Muscle of arm (tissue), 14 donors: ENCODE measurements at places on chromosomes 6 and 20. TPM values are rescaled to one million over a fixed set of nuclear protein-coding genes. Genes with fewer than 3 reads are reported as not detected.

SYNDIG1 gene
- 4.0 TPM for polyA plus RNA-seq

TOX2 gene
- polyA plus RNA-seq, result 9.8 TPM

UBD gene
- not detected for polyA plus RNA-seq

- no peak for DNase-seq
Measured at GRCh38 chr6:15433511-15433861, 187.6 kb downstream of the JARID2 start.

- no peak for DNase-seq
Measured at GRCh38 chr6:50451826-50452400, 261.4 kb upstream of the TFAP2D start.

- no peak for DNase-seq
Measured at GRCh38 chr20:50301165-50301564, 110.5 kb downstream of the CEBPB start.

DNA sequence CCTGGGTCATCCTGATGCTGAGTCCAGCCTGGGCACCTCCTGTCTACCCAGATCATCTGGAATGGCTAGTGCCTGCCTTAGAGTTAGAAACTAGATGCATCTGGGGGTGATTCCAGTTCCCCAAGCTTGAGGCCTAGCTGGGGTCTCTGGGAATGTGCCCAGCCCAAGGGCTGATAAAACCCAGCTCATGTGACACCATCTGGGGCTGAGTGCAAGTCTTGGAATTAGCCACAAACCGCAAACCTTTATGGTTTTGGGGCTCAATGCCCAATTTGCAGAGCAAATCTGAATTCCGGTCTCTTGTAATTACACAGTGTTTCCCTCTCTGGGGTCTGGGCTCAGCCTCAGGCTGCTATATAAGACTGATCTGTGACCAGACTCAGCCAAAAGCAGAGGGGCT lies at the start of gene BPIFB4:
BPIFB4 (plus strand) TSS at position 385 of the 400 bp plus-strand sequence. CDS start 1,884 bp downstream, outside the sequence.
- no peak for DNase-seq

DNA sequence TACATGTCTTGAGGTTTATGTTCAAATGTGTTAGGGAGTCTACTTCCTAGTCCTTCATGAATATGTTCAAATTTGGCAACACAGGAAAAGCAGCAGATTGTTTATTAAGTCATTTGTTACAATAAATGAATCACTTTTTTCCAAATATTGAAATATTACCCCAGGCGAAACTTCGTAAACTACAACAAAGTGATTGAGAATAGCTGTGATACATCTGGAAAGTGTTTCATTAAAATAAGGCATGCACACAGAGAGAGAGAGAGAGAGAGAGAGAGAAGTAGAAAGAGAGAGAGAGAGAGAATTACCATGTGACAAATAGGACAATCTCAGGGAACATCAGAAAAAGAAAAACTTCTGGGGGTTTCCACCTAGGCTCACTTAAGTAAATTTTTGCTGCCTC lies 363.1 kb upstream of the PTCHD4 start:
- DNase-seq, result no peak

DNA sequence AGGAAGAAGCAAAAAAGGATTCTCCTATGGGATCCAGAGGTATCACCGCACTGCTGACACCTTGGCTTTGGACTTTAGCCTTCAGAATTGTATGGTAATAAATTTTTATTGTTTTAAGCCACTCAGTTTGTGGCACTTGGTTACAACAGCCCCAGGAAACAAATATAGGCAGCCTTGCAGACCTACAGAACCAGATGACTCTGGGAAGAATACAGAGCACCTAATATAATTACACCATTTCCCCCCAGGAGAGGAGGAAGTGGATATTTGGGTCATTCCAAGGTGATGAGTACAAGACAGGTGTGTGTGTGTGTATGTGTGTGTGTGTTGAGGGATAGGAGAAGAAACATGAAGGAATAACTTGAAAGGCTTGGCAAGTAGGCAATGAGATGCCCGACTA lies 84.2 kb upstream of the ENPP5 start:
- no peak for DNase-seq

- DNase-seq, result no peak
Measured at GRCh38 chr20:62045118-62045517, 20.6 kb downstream of the TAF4 start.
